ENCODE measurements at places on chromosomes 1 and 21.
A peak's percentile ranks its signal among the peaks of the same experiment; 100 is the strongest.

GRCh38 chr1:37793773-37794371 is at the start of gene MANEAL:
Gene MANEAL (plus strand): TSS chr1:37793847. CDS start chr1:37794183, 336 bp downstream.
- DNase-seq: peak; percentile 64

- no peak for DNase-seq
These were observed 66.7 kb upstream of the COX20 start for GRCh38 chr1:244768804-244769203.

- DNase-seq: no peak
These were observed at the start of gene LEFTY1 for GRCh38 chr1:225888898-225889601. Gene LEFTY1 (minus strand): TSS chr1:225889146. CDS start chr1:225889066, 80 bp downstream.

DNA sequence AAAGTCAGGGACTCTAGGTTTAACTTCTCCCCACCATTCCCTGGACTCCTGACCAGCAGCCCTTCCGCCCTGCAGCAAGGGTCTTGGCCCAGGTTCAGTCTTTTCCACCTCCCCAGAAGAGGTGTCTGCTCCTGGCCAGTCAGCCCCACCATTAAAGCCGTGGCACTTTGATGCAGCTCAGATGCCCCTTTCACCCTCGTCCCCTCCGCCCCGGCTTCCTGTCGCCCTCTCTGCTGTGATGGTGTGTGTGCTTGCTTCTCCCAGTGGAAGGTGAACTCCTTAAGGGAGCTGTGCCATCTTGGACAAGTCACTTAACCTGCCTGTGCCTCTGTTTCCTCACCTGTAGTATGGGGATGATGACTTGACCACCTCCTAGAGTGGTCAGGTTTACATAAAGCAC is 17.8 kb upstream of the TTC4 start:
- no peak for DNase-seq

DNA sequence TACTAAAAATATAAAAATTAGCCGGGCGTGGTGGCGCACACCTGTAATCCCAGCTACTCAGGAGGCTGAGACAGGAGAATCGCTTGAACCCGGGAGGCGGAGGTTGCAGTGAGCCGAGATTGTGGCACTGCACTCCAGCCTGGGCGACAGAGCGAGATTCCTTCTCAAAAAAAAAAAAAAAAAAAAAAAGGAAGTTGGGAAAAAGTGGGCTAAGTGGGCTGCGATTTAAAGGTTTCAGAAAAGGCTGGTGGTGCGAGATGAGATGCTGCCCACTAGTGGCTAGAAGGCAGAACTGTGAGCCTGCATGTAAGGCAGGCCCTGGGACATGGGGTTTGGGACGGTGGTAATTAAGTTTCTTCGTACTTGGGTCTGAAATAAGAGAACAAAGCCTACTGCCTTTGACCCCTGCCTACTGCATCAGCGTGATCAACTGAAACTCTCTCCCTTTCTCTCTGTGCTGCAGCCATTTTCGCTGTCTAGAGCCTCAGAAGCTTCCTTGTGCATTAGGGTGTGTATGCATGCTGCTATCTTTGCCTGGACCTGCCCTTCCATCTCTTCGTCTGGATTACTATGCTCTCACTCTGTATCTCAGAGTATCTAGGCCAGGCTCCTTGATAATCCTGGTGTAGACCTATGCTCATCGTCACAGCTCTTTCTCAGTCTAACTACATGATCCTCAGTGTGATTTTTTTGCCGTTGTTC is 12.4 kb downstream of the FMOD start:
- peak; percentile 67 for DNase-seq

DNA sequence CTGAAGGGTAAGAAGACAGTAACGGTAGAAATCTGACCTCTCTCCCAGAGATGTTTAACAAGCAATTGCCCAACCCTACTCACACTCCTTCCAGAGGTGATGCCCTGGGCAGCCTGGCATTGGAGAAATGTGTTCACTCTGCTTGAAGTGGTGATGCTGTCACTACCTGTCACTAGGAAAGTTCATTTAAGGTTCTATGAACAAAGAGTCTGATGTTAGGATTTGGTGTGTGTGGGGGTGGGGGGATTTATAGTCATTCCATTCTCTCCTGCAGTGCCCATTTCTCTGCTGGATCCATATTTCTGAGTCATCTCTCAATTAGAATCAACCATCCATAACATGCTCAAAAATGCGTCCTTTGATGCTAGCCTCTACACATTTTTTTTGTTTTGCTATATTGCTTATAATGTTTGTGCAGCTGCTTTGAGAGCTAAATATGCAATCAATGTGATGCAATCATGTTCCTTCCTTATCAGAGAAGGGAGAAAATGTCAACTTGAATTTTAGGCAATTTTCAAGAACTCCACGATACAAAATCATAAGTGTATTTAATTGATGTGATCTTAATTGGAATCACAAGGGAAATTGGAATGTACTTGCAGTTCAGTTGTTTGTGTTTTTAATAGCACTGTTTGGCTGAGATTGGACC is 173.9 kb downstream of the DUSP10 start:
- no peak for DNase-seq

- peak; percentile 43 for DNase-seq
These were observed 26.7 kb upstream of the MYOCOS start for GRCh38 chr1:171595324-171595723.

DNA sequence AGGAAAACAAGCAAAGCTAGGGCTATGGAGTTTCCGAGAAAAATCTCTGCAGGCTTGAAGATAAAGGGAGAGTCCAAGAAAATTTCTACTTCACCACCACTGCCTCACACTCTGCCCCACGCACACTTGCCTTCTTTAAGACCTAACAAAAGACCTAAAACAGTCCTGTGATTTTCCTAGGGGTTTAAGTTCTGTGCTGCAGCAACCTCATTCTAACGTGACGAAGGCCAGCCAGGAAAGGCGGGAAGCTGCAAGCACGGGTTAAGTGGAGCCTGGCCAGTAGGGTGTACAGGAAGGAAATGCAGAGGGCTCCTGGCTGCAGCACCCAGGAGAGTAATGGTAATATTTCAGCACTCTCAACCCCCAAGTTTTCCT is 1.5 kb downstream of the SPATA6 start:
- peak; percentile 14 for DNase-seq

- DNase-seq: peak; percentile 72
These were observed 128.2 kb downstream of the CACHD1 start for GRCh38 chr1:64598100-64598571.

DNA sequence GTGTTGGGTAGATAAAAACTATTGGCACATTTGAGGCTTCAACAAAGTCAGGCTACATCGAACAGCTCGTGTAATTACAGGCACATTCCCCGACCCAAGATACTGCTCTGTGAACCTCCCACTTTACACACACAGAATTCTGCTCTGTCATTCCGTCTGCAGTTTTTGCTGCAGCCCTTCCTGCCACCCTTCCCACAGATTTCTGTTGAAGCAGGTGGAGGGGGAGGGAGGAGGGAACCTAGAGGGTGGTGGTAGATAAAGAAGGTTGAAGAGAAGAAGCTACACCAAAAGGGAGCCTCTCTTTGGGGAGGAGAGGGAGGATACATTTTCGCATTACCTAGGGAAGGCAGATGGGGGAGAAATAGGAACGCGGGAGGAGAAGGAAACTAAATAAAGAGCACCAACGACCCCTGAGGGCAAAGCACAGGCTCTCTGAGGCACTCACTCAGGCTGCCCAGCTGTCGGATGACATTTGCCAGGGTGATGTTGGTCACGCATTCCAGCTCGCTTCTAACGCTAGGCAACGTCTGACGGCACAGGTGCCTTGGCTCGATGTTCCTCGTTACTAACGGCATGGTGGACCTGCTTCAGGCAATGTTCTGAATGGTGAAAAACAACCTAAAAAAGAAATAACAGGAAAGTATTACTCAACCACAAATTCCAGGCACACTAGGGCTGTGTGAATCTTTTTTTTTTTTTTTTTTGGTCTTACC is 36.0 kb downstream of the GPR3 start:
- peak; percentile 48 for DNase-seq

GRCh38 chr1:43420874-43421273 is 31.2 kb downstream of the SZT2 start:
- no peak for DNase-seq

DNA sequence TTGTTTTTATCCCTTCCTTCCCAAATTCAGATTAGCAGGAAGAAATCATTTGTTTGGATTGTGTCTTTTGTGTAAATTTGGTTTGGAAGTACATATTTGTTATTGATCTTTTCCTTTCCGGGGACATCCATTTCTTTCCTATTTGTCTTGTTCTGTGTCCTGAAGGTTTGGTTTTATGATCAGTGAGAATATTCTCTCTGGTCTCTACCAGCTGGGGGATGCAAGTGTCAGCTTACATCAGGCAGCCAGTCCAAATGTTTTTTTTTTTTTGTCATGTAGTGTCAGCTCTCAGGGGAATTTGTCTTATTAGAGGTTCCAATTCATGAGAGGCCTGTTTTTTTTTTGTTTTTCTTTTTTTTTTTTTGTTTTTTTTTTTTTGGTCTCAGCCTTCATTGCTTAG is 479.2 kb upstream of the LRRC7 start:
- DNase-seq: no peak

GRCh38 chr1:212189352-212189738 is 95.9 kb upstream of the PPP2R5A start:
- DNase-seq: no peak

DNA sequence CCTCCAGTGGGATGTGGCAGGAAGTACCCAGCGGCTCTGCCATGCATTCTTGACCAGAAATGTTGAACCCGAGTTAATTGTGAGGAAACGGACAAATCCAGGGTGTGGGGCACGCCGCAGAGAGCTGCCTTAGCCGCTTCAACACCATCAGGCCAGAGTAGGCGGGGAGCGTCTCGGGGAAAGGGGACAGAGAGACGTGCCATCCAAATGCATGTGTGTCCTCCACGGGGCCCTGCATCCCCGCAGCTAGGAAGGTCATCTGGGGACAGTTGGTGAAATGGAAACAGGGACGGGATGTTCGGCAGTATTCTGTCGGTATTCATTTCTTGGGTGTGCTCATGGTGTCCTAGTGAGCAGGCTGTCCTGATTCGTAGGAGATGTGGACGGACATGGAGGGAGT is 59.1 kb upstream of the TRAPPC10 start:
- no peak for DNase-seq

- DNase-seq: peak; percentile 92
These were observed 12.6 kb downstream of the HSF2BP start for GRCh38 chr21:43646550-43647260.

- no peak for DNase-seq
These were observed 54.9 kb downstream of the PRSS38 start for GRCh38 chr1:227870366-227870765.

DNA sequence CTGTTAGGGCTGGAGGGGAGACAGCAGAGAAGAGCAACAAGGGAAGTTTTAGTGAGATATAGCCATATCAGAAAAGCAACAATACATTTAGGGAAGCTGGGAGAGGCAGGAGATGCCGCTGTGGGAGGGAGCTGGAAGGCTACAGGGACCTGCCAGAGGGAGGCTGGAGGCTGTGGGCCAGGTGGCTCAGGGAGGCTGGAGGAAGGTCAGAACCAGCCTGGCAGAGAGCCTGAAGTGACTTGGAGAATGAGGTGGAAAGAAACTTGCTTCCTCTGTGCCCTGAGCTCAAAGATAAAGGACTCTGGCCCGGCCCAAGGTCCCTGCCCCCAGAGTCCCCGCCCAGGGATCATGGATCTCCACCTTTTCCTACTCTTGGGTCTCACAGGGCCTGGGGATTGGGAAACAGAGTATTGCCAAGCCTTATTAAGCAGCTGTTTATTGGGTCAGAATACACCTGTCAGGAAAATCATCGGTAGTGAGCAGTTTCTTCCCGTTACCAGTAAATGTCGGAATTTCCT is 85.9 kb downstream of the KIF26B start:
- DNase-seq: no peak

DNA sequence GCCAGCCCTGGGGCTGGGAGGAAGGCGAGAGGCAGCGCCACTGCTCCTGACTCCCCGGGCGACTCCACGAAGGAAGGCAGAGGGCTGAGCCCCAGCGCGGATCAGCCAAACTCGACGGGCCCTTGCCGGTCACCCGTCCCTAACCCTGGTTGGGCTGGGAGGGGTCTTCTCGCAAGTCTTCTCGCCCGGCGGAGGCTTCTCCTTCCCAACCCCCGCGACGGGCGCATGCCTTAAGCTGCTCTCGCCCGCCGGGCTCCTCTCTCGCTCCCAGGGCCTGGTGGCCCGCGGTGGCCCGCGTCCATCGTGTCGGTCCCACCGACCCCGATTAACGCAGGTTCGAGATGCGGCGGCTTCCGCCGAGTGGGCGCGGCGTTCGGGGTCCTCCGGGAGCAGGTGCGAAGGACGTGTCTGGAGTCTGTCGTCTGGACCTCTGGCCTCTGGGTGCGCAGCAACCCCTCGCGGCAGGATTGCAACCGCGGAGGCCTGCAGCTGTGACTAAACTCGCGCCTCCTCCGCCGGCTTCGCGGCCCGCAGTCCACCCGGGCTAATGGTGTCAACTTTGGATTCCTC is 29.0 kb upstream of the PPM1J start:
- DNase-seq: peak; percentile 55

GRCh38 chr1:43666608-43667007 is 16.7 kb downstream of the KDM4A start:
- DNase-seq: peak; percentile 31

DNA sequence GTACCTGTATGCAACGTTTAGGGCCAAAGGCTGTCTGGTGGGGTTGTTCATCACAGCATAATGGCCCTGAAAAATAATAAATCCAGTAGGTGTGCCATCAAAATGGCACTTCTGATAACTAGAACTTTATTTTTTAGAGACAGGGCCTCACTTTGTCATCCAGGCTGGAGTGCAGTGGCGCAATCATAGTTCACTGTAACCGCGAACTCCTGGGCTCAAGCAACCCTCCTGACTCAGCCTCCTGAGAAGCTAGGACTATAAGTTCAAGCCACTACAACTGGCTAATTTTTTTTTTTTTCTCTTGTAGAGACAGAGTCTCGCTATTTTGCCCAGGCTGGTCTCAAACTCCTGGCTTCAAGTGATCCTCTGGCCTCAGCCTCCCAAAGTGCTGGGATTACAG is 4.7 kb downstream of the SNAPIN start:
- peak; percentile 46 for DNase-seq

DNA sequence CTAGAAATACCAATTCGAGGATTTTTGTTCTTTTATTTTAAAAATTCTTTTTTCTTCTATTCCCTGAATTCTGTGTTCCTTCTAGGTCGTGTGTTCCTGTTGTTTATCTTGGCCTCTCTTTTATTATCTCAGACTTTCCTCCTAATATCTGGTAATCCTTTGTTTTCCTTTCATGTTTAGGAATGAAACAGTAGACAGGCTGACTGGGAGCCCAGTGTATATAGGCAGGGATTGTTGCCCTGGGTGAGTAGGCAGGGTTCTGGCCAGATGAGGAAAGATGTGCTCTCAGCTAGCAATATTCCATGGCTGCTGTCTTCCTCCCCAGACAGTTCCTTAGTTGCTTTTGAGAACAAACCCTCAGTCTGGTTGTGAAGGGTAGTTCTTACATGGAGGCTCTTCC is 161.8 kb upstream of the PDE4B start:
- DNase-seq: peak; percentile 23

DNA sequence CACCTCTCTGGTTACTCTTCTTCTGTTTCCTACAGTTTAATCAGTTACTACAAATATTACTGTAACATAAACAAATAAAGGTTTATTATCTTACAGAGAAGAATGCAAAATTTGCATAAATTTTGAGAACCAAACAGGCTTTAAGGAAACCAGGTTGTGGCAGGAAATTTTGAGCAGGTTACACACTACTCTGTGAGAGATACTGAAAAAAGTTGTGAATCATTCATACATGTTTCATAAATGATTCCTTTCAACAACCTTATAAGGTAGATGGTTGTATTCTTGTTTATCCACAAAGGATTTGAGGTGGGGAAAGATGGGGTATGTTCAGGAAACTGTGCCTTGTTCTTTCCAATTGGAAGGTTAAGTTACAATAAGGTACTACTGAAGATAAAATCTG is 58.6 kb downstream of the MAST2 start:
- no peak for DNase-seq

Data from EH (cell line).